GM06990 (cell line): ENCODE measurements at places on chromosomes 2 and 18.

DNA sequence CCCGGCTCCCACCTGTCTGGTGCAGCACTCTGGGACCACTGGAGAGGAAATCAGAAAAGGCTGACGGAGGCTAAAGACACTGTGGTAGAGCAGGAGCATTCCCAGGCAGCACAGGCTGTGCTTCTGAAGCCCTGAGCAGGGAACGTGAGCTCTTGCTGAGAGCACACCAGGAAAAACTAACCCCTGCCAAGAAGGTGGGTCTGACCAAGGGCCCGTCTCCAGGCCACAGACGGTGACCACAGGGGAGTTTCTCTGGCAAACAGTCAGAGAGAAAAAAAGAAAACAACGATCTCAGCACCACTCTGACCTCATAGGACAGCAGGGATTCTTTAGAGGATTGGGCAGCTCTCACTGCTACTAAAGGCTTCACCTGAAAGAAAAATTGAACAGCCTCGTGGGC lies 201.4 kb downstream of the AFF3 start:
- no peak for DNase-seq

GRCh38 chr2:174174741-174175140 lies 73.6 kb downstream of the OLA1 start:
- DNase-seq, result no peak

GRCh38 chr18:37055137-37055802 lies 226.3 kb downstream of the KIAA1328 start:
- DNase-seq, result no peak

DNA sequence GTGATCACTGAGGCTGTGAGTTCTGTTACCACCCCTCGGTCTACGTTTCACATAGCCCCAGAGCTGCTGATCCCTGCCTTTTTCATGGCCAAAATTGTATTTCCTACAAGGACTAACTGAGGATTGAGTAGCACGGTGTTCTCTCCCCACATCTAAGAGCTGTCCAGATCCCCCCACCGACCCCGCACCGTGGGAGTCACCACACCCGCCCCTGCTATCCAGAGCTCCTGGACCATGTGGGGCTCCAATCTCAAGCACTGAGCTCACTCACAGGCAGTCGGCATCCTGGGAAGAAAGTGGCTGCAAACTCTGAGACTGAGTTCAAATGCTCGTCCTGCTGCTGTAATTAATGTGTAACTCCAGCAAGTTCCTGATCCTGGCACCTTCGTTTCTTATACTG lies 9.7 kb downstream of the SIX2 start:
- DNase-seq, result no peak

GRCh38 chr2:173271825-173272224 lies 82.8 kb upstream of the CDCA7 start:
- DNase-seq, result no peak

GRCh38 chr2:125638345-125638744 lies 1017.6 kb upstream of the GYPC start:
- DNase-seq, result no peak
